ENCODE measurements at places on chromosomes 12 and 14.

GRCh38 chr12:69642531-69642930, 31.8 kb upstream of the LRRC10 start:
- DNase-seq, result no peak

DNA sequence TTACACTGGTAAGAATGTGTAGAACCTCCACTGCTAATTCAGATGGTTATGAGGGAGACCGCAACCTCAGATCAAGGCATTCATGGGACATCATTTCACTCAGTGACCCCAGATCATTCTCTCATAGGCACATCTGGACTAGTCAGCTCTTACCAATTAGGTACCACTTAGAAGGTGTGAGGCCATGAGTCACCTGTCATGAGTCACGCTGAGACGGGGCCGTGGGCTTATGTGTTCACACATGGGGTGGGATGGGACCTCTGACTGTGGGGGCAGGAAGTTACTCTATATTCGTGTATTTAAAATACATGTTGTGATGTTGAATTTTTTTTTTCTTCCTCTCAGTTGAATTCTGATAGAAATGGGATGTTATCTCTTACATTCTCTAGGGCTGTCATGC, 55.9 kb downstream of the CCDC92 start:
- DNase-seq, result no peak

DNA sequence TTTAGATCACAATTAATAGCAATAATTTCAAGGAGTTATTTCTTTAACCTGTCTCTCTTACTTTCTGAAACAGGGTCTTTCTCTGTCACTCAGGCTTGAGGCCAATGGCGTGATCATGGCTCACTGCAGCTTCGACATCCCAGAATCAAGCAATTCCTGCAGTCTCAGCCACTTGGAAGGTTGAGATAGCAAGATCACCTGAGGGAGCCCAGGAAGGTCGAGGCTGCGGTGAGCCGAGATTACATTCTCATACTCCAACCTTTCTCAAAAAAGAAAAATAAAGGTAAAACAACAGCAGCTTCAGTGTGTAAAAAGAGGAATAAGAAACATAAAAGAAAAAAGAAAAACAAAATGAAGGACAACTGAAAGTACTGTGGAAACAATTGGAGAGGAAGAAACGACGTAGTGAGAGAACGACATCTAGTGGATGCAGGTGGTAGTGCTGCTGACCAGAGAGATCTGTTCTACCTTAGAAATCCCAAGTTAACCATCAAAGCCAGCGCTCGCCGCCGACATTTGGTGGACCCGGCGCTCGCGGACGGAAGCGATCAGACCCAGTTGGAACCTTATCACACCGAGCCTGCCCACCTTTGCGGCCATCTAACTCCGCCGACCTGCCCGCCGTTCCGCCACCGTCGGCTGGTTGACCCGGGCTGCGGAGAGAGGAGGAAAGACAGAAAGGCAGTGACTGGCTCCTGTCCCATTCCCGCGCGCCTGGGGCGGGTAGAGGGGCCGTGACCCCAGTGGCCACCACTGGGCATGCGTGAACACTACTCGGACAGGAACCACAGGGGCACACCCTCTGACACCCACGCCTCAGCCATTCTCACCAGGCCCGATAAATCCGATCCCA, 196.1 kb downstream of the ALG10 start:
- peak; percentile 63 for DNase-seq

DNA sequence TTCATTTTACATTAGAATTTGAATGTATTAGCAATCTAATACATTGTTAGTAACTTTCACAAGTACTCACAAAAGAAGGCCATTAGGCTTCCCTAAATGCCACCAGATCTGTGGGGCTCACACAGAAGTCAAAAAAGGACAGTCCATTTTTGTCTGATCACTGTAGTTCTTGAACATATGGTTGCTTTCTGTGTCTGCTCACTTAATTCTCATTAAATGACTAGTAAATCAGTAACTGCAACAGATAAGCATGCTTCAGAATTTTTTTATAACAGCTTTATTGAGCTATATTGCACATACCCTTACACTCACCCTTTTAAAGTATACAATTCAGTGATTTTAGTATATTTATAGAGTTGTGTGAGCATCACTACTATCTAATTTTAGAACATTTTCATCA, 71.4 kb downstream of the DENND5B start:
- no peak for DNase-seq

- DNase-seq, result no peak
Observed at GRCh38 chr14:32513571-32514009, 184.5 kb downstream of the AKAP6 start.

DNA sequence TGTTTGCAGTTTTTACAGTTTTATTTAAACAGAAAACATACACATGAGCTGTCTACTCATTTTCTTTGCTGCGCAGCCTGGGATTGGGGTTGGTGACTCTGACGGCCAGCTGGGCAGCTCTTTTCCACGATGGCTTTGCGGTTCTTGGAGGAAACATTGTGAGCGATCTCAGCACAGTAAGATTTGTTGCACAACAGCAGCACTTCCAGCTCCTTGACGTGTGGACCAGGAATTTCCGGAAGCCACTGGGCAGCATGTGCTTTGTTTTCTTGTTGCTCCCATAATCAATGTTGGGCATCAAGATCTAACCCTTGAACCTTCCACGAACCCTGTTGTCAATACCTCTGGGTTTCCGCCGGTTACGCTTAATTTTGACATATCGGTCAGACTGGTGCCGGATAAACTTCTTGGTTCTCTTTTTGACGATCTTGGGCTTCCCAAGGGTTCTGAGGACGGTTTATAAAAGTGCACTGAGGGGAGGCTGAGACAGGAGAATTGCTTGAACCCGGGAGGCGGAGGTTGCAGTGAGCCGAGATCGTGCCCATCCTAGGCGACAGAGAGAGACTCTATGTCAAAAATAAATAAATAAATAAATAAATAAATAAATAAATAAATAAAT, 21.8 kb downstream of the FKBP11 start:
- DNase-seq, result no peak

DNA sequence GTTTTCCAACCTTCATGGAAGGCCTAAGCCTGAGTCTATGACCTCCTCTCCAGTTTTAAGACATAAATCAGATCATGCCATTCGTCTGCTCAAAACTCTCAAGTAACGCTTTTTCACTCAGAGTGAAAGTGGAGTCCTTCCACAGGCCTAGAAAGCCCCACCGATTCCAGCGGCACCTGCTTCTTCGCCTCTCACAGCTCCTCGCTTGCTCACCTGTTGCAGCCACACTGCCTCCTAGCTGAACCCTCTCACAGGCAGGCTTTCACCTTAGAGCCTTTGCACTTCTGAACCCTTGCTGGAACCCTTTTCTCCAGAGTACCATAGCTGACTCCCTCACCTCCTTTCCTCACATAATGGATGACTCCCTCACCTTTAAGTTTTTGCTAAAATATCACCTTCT, 301.1 kb downstream of the ZFP36L1 start:
- DNase-seq, result no peak

- DNase-seq, result no peak
Observed at GRCh38 chr14:76546426-76547221, 170.7 kb downstream of the ESRRB start.

DNA sequence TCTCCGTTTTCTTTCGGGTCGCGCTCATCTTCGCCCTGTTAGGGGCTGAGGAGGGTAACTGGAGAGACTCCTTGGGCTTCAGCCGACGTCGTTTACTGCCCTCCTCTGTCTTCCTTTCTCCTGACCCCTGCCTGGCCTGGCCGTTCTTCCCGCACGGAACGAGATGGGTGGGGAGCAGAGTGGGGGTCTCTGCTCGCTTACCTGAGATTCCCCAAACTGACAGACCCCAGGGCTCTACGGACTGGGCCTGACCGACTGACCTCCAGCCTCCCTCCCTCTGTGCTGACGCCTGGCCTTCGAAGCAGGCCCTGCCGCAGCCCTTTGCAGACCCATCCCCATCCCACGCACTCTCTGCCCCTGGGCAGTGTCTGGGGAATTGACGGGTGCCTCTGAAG, 439 bp downstream of the GOLGA5 start:
- no peak for DNase-seq

DNA sequence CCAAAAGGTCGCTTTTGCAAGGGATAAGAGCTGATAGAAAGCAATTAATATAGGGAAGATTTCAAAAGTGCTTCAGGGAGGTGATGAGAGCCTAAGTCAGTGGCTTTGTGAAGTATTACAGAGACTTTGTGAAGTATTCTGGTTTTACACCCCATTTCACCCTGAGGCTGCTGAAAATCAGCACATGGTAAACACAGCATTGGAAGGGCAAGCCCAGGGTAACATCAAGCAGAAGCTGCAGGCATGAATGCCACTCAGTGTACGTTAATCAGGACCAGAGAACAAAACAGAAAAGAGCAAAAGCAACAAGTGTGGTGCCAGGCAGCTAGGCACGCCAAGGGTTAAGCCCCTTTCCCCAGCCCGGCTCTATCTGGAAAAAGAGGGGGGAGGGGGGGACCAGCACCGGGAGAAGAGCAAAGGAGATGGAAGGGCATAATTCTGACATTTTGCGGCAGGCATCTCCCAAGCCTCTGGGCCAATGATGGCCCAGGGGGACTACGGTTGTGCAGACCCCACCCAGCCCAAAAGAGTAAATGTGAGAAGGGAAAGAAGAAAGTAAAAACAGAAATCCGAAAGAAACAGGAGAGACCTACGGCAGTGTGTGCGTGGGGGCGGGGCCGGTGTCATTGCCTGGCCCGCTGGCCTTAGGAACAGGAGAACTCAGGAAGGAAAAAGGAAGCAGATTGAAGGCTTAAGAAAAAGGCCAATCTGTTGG, 58.9 kb downstream of the DHRS2 start:
- no peak for DNase-seq

DNA sequence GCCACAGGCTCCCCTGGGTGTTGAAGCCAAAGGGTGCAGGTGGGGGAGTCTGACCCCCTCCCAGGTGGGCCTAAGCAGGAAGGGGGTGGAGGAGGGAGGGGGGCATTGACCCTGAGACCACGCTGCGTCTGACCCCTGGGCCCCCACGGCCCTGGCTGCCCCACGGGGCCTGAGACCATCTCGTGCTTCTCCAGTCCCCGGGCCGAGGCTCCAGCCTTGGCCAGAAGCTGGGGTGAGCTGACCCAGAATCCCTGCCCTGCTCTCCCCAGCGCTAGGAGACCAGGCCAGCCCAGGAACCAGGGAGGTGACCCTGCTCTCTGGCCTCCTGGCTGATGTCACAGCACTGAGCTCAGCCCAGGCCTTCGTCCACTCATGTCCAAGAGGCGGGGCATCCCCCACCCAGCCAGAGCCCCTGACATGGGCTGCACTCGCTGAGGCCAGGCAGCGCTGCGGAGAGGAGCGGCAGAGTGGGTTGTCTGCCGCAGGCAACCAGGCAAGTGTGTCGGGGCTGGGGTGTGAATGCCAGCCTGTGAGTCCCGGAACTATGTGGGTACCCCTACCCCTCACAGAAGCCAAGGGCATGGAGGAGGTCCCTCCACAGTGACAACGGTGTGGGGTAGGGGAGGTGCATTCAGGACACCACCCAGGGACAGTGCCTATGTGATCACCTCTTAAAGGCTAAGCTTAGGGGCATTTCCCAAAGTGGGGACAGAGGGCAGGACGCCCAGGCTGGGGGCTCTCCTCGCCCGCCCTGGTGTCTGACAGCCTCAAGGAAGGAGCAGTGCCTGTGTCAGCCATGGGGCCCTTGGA, 6.3 kb downstream of the TRMT61A start:
- no peak for DNase-seq

DNA sequence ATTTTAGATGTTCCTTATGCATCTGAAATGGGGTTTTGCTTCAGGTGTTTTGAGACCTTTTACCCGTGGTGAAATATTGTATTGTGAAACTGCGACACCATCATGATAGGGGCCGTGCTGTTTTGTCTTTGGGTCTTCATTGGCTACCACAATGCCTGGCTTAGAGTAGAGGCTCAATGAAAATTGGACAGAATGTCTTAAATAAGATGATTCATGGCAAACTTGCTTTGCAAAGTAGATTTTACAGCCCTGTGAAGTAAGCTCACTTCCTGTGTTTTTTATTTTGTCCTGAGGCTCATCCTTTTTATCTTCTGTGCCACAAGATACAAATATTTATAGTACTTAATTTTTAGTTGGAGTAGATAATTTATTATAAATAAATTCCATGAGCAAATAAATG, 111.3 kb upstream of the FRMD6 start:
- DNase-seq, result no peak

All from memory B cell (primary cell).